ENCODE measurements at places on chromosomes 2 and 18.
A peak's percentile ranks its signal among the peaks of the same experiment; 100 is the strongest.

DNA sequence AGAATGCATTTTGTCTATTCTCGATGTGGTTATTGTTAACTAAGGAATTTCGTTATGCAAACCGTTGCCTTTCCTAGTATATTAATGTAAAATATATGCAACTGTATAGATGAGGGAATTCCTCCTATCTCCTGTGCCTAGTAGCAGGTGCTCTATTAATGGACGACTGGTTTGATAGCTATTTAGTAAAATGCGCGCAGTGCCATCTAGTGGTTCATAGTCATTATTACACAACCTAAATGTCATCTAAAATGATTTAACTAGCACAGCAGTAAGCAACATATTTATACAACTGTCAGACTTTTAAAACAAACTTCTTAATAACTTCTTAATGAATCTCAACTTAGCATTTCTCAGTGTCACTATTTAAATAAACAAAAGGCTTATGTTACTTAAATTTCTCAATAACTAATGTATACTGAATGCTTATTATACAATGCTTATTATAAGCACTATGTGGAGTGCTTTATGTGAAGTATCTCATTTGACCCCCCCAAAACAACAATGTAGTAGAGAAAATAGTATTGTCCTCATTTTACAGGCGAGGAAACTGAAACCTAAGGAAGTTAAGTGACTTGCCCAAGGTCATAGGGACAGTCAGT lies 77.9 kb downstream of the DTNA start:
- ATAC-seq = peak; percentile 78

GRCh38 chr2:30784682-30785081 lies 22.6 kb downstream of the CAPN13 start:
- no peak for ATAC-seq

DNA sequence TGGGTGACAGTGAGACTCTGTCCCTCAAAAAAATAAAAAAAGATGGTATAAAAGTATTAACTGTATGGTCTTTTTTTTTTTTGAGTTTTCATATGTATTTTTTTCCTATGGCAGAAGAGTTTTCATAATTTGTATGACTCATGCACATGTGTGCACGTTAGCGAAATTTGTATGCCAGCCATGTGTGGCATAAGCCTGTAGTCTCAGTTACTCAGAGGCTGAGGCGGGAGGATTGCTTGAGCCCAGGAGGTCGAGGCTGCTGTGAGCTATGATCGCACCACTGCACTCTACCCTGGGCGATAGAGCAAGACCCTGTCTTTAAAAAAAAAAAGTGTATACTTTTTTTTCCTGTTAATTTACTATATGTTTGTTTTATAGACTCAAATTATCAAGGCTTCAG lies 160.8 kb downstream of the TGIF1 start:
- no peak for ATAC-seq

GRCh38 chr2:128090575-128090944 lies 440 bp upstream of the UGGT1 start:
- ATAC-seq = no peak

DNA sequence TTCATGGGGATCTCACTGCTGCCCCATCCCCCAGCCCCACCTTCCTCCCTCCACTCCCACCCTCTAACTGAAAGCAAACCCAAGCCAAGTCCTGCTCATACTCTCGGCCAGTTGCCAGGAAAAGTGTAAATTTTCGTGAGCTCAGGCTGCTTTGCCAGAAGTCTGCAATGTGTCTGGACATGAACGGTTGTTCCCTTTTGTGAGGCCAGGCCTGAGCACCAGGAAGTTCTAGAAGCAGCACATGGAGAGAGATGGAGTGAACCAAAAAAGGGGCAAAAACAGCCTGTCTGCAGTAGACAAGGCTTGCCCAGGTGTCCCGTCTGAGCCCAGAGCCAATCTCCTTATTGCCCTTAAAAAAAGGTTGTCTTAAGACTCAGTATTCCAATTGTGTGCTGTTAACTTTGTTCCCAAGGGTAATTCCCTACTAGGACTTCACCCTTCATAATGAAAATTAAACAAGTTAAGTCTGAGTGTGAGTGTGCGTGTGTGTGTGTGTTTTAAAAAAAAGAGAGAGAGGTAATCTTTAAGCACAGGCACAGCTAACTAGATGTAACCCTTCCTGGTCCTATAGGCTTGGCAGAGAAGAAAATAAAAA lies 247.1 kb downstream of the BCL11A start:
- ATAC-seq = no peak

DNA sequence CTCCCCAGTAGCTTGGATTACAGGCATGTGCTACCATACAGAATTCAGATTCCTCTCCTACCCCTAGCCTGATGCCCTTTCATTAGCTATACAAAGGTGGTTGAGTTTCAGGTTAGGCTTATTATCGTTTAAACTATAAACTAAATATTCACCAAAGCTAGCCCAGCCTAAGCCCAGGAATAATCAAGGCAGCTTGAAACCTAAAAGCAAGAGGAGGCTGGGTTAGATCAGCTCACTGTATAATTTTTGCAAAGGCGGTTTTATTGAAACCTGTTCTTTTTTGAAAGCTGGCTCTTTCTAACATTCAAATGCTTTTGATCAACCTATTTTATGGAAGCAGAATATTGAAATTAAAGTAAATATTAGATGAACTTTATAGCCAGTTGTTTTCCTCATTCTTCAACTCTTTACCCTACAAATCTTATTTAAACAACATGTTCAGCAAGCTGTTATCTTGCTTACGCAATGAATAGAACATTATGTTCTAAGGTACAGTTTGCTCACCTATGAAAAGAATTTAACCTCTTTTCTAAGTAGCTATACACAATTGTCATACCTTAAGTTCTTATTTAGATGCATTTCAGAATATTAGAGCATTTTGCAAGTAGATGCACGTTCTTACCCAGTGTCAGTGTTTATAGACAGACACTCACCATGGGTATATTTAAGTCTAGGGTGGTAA lies 241.6 kb downstream of the NEDD4L start:
- ATAC-seq = no peak

GRCh38 chr18:23036660-23037201 lies 98.6 kb upstream of the CABLES1 start:
- ATAC-seq = no peak

GRCh38 chr2:127166231-127166860 lies 53.8 kb downstream of the CYP27C1 start:
- no peak for ATAC-seq

- ATAC-seq = no peak
Measured at GRCh38 chr2:423479-423878, 135.6 kb upstream of the ALKAL2 start.

DNA sequence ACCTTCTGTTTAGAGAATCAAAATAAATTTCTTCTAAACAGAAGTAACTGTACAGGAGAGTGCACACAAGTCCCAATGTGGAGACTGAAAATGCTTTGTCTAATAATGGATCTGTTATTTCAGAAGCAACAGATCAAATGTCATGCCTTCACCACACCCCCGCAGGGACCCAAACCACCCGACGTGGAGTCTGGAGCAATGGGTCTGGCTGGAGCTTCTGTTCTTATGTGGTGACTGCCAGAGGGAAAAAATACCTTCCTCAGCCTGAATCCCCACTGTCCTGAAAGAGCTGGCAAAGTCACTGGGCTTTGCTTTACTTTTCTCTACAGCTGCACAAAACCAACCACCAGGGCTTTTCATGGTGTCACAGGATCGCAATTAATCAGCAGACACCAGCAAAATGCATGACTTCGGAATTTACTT lies 119.0 kb upstream of the ZFP36L2 start:
- ATAC-seq = peak; percentile 41

DNA sequence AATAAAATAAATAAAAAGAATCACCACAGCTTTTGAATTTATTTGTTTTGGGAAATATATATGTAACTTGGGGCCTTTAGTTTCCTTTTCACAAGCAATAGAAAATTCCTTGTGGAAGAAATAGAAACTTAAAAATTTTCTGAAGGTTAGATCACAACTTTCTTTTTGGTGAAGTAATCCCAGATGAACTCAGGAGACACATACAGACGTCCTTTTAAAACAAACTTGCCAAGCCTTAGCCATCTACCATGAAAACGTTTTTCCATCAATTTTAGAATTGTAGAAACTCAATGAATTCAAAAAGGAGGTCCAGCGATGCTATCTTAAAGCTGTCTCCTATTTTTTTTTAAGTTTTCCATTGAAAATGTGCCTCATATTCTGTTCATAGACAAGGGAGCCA lies 225.6 kb downstream of the ASXL3 start:
- no peak for ATAC-seq

DNA sequence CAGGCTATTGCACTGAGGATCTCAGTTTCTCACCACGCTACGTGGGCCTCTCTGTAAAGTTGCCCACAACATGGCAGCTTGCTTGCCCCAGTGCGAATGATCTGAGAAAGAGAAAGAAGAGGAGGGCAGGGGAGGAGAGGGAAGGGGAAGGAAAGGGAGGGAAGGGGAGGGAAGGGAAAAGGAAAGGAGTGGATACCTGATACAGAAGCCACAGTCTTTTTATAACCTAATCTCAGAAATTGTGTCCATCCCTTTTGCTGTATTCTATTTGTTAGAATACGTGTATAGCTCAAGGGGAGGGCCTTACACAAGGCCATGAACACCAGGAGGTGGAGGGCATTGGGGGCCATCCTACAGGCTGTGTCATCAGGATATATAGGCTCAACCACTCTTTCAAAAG lies 78.3 kb upstream of the PPP1CB start:
- ATAC-seq = no peak

DNA sequence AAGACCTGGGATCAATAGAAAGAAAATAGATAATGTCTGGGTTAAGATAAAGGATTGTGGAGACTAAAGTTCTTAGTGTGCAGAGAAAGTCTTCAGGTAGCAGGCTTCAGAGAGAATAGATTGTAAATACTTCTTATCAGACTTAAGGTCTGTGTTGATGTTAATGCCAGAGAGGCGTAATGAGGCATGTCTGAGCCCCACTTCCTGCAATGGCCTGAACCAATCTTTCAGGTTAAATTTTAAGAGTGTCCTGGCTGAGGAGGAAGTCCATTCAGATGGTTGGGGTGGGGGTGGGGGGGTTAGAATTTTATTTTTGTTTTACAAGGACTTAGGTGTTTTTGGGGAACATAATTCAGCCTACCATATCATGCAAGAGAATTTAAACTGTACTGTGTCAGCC lies 129.5 kb downstream of the EVA1A start:
- no peak for ATAC-seq

GRCh38 chr2:135650721-135651120 lies 90.9 kb upstream of the UBXN4 start:
- no peak for ATAC-seq

- no peak for ATAC-seq
Measured at GRCh38 chr2:10413503-10413902, 34.6 kb downstream of the ODC1 start.

DNA sequence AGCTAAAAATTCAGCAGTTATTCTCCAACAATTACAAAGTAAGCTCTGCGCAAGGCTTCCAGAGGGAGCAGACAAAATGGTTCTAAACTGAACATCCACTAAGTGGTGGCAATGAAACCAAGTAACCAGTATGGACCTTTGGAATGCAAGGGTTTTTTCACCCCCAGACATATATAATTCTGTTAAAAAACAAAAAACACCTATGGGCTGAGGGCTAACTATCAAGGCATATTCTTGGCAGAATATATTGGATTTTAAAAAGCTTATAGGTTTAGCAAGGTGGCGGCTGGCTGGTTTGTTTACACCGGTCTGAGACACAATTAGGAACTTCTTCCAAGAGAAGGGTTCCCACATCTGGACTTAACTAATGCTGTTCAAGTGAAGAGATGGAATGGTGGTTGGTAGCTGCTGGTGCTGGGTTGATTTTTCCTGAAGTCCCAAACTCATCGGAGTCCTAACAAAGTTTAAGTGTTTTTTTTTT lies 2.8 kb downstream of the ZFP36L2 start:
- no peak for ATAC-seq

- ATAC-seq = no peak
Measured at GRCh38 chr2:176074919-176075425, 8.8 kb downstream of the EVX2 start.

GRCh38 chr2:105537920-105538319 lies 139.1 kb upstream of the FHL2 start:
- no peak for ATAC-seq

DNA sequence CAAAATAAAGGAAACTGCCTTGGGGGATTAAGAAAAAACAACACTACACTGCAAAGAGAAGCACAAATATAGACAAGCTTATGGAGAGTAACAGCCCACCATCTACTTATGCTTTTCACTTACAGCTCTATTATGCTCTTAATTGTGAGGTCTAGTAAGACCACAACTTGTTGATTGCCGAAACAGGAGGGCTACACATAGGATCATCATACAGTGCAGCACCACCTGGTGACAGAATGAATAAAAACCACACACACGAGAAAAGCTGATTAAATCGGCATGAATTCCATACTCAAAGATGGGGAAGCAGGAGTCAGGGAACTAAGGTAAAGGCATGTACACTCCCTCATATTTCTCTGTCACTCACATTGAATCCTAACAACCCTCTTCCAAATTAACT lies 259.2 kb downstream of the IKZF2 start:
- ATAC-seq = peak; percentile 82

DNA sequence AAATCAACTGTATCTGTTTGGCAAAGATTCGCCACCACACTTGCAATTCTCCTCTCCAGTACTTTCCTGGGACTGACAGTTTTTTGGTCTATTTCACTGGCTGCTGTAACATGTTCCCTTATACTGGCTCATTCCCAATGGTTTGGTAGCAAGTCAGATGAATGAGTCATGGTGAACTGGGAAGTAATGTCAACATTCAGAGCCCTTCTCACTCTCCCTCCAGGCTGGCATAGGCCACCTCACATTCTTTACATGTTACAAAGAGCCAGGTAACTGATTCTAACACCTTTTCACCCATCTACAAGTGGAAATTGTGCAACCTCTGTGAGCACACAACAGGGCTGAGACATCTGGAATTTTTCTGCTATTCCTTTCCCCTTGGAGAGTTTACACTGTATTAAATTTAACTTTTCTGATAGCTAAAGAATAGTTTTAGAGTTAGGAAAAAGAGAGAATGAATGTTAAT lies 111.3 kb upstream of the TLK1 start:
- peak; percentile 98 for ATAC-seq

- ATAC-seq = no peak
Measured at GRCh38 chr18:37222354-37222998, 343.1 kb downstream of the CELF4 start.

GRCh38 chr18:58196164-58196563 lies 152.1 kb downstream of the NEDD4L start:
- ATAC-seq = no peak

DNA sequence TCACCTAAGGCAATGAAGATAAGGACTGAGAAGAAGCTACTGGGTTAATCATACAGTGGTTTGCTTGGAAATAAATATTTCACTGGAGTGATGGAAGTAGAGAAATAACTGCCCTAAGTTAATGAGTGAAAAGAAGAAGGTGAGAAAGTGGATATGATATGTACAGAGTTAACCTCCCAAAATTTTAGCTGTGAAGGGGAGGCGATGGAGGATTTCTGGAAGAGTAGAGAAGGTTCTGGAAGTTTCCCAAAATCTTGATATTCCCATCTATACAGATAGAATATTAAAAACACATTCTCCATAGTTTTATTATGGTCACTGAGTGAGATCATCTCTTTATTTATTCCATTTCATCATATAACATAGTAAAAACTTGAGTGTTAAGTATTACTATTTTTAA lies 296.6 kb upstream of the RGPD4 start:
- ATAC-seq = no peak

DNA sequence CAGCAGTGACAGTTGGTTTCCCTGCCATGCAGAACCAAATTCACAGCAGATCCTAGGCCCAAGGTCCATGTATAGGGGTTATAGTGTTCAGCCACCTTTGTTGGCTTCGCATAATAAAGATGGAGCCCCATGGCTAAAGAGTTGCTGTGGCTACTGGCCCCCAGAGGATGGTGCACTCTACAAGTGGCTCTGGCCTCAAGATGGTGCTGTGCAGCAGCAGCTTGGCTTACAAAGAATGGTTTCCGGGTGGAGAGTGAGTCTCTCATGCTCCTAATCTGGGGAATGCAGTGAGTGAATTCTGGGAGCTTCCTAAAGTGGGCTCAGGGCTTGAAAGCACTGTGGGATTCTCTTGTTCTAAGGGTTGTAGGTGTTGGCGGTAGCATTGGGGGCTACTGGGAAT lies 1199.7 kb downstream of the CNTNAP5 start:
- ATAC-seq = no peak
